ENCODE measurements at places on chromosomes 11 and 22.

DNA sequence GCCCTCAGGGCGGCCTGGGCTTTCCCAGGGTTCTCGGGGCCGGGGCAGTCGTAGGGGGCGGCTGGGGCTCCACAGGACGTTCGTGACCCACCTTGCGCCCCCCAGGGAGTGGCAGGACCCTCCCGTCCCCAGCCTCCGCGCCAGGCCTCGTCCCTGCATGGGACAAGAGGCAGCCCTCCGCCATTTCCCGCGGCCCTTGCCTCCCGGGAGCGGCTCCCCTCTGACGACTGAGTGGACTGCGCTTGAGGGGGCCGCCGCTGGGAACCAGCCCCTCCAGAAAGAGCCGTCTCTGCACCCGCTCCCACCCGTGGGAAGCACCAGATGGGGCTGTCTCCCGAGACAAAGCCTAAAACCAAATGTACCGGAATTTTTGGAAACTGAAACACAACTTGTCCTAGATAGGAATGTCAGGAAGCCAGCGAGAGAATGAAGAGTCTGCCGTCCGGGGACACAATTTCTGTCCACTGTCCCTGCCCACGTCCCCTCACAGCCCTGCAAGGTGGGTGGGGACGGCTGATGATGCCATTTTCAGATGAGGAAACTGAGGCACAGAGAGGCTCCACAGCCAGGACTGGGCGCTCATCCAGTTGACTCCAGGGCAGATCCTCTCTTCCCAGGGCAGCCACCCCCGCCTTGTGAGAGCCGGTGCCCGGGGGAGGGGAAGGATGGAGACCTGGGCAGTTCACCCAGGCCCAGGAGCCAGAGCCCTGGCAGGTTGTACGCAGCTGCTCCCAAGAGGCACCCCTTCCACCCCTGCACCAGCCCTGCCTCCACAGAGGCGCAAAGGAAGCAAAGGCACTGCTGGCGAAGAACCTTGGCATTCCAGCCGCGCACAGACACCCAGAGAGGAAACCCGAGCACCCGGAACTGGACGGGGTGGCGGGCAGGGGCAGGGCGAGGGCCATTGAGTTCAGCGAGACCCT lies 18.1 kb upstream of the PICK1 start:
- no peak for DNase-seq

DNA sequence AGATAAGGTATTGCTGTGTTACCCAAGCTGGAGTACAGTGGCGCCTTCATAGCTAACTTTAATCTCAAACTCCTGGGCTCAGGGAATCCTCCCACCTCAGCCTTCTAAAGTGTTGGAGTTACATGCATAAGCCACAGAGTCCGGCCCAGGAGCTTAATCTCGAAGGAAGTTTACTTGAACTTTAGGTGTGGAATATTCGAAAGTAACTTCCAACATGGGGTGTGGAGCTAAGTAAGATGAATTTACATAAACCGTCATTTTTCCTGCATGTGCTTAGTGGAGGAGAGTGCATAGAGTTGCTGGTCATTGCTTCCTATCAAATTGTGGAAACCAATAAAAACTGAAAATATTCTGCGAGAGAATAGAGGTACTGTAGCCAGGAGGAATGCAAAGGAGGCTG lies 1.5 kb downstream of the ATG13 start:
- no peak for DNase-seq

DNA sequence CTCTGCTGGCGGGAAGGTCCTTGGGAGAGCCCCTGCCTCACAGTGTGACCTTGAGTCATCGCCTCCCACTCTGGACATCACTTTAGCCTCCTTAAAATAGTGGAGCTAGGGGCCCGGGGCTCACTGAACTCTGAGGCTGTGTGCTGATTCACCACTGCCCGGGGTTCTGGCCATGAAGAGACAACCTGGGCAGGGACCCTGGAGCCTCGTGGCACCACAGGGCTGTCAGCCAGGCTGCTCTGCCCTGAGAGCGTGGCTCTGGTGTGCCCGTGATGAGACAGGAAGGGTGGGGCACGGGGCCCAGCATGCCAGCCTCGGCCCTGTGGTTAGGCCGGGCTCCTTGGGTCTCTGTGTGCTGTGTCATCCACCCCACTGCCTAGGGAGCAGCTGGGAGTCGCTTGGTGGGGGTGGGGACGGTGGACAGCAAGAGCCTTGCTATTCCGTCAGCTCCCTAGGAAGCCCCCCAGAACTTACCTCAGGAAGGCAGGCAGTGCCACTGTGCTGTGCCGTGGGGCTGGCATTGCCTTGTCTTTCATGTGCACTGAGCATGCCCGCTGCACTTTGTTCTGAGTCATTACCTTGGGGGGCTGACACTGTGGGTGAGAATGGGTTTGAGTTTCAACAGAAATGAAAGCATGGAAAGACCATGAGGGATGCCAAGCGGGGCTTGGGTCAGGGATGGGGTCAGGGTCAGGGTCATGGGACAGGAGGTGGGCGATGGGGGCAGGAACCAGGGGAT lies 31.7 kb downstream of the TPCN2 start:
- DNase-seq: peak; percentile 47

- no peak for DNase-seq
These were observed 1368.2 kb downstream of the FAM181B start for GRCh38 chr11:81365496-81365895.

GRCh38 chr11:7486781-7487140 lies 1.5 kb downstream of the OLFML1 start:
- no peak for DNase-seq

DNA sequence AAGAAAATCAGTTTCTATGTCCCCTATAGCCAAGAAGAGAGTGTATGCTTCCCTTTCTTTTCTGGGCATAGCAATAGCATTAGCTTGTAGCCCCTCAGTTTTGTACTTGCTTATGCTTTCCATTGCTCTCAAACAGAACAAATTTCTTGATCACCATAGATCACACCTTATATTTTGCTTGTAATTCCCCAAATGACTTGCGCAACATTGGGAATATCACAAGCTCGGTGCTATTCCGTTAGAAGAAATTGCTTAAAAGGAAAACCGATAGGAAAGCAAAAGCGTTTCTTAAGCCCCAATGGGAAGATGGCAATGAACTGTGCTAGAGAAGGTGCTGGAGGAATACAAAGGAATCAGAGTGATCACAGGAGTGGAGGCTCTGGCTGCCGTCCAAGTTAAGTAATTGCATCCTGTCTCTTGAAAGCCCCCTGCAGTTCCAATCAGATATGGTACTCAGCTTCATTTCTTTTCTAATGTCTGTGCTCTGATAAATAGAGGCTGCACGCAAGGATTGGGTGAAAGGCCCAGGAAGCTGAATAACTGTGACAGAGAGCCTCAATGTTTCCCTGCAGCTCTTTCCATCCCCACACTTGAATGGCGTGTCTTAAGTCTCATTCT lies 182.1 kb upstream of the KIRREL3 start:
- no peak for DNase-seq

DNA sequence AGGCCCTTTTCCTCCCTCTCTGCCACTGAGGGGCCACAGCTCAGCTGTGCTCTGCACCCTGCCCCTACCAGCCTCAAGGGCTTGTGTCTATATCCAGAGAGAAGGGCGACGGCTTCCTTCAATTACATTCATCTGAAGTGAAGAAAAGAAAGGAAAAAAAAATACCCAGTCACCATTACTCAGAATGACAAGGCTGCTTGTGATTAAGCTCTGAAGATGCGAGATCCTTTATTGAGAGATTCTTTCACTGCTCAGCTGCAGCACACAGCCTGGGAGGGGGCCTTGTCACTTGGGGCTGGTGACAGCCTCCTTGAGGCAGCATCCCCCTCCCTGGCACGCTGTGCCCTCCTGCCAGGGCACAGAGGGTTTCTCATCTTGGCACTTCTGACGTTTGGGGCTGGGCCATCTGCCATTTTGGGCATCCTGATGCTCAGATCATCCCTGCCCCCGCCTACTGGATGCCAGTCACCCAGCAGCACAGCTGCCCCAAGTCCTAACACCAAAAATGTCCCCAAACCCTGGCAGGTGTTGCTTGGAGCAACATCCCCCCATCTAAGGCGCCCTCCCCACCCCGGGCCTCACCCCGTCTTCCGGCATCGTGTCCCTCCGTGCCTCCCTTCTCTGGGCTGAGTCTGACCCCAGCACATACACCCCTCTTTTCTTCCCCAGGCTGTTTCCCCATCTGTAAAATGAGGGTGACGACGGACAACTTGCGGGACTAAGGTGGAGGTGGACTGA lies 1394.7 kb downstream of the BRD1 start:
- no peak for DNase-seq

- no peak for DNase-seq
These were observed 4.7 kb upstream of the ARHGAP42 start for GRCh38 chr11:100682247-100682969.

GRCh38 chr22:30647536-30647935 lies 12.0 kb downstream of the SLC35E4 start:
- DNase-seq: no peak

DNA sequence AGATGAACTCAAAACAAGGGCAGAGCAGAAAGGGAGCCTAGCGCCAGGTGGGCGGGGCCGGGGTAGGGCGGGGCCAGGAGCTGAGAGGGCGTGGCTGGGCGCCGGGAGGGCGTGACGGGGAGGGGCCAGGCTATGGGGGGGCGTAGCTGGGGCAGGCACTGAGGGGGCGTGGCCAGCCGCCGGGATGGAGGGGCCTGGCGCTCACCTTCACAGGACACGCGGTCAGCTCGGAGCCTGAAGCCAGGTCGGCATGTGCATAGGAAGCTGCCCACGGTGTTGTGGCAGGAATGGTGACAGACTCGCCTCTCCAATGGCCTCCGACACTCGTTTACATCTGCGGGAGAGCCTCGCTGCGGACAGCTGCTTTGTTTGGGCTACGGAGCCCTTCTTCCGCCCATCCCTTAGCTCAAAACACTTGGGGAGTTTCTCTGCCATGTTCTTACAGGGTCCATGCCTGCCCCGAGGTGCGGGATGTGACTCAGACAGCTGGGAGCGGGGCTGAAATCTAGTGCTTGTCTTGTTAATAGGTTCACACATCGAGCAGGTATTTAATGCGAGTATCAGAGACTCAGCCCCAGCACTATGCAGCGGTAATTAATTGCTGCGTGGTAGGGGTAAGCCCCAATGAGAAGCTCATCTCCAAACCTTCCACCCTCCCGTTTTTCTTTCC lies 13.4 kb downstream of the VWCE start:
- peak; percentile 15 for DNase-seq

- no peak for DNase-seq
These were observed 222.9 kb upstream of the NARS2 start for GRCh38 chr11:78797559-78797958.

GRCh38 chr11:120381401-120381800 lies 45.2 kb downstream of the ARHGEF12 start:
- DNase-seq: no peak

DNA sequence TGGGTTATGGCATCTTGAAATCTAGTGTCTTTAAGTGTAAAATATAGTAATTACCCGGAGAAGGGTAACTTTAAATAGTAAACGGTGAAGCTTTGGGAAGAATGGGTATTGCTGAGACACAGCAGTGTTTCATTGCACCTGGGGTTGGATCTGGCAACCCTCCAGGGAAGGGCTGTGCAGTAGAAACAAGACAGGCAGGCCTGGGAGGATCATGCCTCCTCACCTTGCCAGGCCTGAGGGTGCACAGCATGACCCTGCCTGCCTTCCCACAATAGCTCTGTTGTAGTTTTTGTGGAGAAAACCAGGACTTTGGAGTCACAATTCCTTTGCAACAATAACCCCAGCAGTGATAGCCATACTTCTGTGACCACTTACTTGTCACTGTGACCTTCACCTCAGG lies 64.6 kb upstream of the ADSL start:
- DNase-seq: no peak

- no peak for DNase-seq
These were observed 20.4 kb upstream of the L3MBTL2 start for GRCh38 chr22:41184679-41185078.

DNA sequence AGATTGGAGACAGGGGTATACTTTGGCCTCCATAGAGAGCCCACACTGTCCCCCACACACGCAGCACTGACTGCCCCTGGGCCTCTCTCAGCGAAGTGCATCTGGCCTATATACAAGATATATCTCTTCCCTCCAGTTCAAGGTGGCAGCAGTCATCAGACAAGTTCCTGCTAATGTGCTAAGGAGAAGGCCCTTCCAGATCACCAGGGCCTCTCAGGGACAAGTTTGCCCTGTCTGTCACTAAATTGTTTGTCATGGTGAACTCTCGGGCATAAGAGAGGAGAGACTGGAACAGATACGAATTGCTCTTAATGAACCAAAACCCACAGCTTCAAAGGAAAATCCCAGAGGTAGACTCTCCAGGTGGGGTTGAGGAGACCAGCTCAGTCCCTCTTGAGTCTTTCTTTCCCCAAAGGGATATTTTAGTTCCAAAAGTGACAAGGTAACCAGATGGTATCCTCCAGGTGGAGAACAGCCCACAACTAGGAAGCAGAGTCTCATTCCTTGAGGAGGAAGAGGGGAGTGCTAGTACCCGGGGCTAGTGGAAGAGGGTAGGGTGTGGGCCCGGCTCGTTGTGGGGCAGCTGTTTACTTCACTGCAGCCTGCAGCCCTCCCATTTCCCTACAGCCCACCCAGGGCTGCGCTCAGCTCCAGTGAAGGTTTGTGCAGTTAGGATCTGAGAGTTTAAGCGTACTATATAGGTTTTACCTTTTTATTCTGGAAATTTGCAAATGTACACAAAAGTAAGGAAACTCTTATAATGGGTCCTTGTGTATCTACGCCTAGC lies 2.2 kb upstream of the SLC35C1 start:
- no peak for DNase-seq

- DNase-seq: no peak
These were observed 40.5 kb downstream of the GRAMD4 start for GRCh38 chr22:46660604-46661201.

DNA sequence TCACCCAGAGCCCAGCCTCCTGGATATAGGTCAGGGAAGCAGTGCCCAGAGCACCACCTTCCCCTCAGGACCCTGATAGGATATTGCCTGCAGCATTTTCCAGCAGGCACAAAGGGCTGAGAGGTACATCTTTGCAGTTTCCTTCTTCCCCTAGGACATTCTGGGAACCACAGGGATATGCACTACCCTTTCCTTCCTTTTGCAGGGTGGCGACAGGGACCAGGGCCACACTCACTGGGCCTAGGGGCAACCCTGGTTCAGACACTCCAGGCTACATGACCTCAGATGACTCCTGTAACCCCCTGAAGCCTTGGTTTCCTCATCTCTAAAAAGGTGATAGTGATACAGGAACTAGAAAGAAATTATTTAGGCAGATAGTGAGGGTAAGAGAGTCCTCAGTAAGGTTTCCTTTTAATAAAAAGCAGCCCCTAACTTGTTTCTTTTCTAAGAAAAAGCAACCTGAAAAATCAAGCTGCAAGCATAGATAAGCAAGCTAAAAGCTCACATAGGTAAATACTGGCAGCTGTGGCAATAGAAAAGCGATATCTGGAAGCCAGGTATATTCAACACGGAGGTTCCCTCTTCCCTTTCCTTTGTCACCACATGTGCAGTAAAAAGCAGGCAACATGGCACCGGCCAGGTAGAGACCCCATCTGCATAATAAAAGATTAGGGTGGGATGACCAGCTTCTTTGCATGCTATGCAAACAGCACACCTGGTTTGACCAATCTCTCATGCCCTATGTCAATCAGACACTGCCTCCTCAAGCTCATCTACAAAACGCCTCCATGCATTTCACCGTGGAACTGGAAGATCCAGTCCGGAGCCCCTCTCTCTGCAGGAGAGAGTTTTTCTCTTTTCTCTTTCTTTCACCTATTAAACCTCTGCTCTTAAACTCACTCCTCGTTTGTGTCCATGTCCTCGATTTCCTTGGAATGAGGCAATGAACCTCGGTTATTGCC lies 13.2 kb upstream of the MRGPRX2 start:
- no peak for DNase-seq
